ENCODE measurements at places on chromosomes 2 and 18.

- DNase-seq = no peak
Measured at GRCh38 chr18:36828157-36828629, 609 bp downstream of the TPGS2 start.

DNA sequence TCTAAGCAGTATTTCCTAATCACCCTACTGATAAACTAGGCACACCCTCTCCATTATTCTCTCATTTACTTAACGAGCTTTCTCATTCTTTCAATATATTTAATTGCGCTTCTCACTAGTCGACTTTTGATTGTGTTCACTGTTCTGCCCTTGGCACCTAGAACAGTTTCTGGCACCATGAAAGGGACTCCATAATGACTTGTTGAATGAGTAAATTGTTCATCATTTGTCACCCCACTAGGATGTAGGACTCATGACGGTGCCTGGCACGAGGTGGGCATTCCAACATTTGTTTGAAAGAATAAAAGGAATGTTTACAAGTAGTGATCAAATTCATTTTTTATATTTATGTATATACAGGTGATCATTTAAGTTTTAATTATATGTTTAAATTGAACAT, 123.7 kb downstream of the DIS3L2 start:
- DNase-seq = no peak

- DNase-seq = no peak
Measured at GRCh38 chr2:143955401-143956065, 564.4 kb downstream of the ZEB2 start.

DNA sequence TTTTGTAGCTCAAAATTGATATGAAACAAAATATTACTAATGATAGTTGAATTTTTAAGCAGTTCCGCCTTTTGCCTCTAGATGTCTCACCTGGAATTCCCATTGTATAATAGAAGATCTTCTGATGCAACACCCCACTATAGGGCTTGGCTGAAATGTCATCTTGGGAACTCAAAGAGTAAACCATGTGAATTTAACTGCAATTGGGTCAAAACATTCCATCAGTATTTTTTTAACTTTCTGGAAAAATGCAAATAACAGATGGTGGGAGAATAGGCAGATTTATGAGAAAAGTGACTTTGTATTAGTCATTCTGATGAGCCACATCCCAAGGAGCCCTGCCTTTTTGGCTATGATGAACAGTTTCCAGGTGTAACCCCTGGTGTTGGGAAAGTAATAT, 489.9 kb downstream of the NYAP2 start:
- DNase-seq = peak; percentile 10

- no peak for DNase-seq
Measured at GRCh38 chr18:21809725-21810124, 69.1 kb downstream of the MIB1 start.

DNA sequence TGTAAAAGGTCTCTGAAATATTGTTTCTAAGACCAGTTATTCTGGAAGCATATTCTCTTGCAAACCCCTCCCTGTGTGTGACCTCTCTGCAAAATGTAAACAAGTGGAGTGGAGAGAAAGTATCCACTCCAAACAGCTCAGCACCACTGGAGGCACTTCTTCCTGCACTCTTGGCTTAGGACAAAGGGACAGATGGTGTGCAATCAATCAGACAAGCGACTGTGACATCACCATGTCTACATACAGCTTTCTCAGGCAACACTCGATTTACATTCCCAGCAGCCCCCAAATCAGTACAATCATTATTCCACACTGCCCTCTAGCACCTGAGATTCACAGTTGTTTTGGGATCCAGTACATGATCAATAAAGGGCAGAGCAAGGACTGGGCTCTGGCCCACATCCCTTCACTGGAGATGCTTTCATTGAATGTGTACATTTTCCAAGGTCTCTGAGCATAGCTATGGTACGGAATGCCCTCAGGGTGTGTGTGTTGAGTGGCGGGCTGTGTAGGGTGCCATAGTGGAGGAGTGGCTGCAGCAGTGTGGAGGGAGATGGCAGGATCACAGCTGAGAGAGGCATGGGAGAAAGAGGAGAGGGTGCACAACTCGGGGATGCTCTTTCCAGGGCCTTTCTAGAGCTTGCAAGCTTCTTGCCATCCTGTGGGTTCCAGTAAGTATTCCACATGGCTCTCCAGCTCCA, 311.8 kb upstream of the ST6GAL2 start:
- no peak for DNase-seq

DNA sequence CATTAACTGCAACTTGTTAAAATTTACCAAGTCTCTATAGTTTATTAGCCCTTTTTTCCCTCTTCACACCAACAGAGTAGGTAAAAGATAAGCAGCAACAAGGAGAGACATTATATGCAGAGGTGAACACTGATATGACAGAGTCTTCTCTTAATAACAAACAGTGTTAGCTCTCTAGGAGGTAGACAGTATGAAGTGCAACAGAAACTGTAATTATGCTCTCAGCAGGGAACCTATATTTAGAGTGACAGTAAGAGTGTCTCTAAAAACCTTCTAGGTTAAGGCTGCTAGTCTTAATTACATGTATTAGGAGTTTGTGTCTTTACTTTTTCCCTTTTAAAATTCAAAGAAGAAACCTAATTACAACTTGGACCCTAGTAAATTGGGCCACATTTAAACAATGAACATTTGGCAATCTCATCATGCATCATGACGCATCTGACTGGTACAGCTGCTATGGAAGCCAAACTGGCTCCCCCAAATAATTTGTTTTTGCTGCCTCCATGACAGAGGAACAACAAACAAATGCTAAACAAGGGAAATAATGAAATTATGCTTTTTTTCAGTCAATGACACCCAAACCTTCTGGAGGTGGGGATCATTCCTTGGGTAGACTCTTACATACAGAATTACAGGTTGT, 69.9 kb upstream of the MMADHC start:
- peak; percentile 90 for DNase-seq

DNA sequence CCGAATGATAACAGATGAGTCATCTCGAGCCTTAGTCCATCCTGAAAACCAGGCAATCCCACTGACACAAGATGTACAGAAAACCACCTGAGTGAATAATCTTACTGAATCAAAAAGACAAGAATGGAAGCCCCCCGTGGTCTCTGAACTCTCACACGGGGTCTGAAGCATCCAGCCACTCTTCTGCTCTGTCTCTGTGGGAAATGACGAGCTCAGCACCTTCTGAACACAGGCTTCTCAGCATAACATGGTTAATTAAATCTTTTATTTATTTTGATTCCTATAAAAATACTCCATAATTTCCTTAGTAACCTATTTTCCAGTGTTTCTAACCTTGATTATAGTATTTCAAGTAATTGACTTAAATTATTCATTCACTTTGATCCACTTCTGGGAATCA, 203.7 kb downstream of the TMEM163 start:
- no peak for DNase-seq

DNA sequence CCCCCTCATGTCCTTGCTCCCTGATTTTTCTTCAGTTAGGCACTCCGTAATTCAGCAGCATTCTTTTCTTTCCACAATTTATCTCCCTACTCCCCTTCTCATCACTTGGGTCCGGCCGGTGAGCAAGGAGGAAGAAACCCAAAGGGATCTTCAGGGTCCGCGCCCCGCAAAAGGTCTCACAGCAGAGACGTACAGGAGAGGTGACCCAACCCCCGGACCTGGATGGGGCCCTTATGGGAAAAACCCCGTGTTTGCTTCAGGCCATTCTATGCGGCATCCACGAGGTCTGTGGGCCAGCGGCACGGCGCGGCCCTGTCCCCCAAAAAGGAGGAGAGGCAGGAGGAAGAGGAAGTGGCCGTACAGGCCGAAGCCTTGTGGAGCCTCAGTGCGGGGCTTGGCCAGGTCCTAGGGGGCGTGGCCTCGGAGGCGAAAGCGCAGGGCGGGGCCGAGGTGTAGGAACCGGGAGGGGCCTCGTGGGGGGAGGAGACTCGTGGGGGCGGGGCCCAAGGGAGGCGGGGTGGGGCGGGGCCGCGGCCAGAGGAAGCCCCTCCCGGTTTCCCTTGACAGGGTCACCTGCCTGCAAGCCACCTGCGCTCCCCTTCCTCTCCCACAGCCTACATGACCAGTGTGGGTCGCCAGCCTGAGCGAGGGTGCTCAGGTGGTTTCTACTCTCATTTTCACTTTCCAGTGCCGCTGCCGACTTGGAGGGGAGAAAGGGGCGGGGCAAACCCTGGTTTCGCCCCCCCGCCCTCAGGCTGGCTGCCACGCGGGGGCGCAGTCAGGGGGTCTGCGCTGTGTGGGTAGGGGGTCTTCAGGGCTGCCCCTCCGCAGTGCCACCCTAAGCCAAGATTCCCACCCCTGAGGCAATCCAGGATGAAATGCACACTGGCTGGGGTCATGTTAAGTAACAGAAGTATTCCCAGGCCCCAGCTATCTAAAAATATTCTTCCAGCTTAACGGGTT, 156.4 kb upstream of the XPO1 start:
- DNase-seq = no peak

GRCh38 chr2:139079311-139079710, 299.1 kb upstream of the NXPH2 start:
- DNase-seq = no peak

GRCh38 chr2:1588051-1588977, 156.0 kb downstream of the PXDN start:
- DNase-seq = no peak
